ENCODE measurements at places on chromosomes 3 and 15.
A peak's percentile ranks its signal among the peaks of the same experiment; 100 is the strongest.

- no peak for DNase-seq
Measured at GRCh38 chr15:31374986-31375385, 48.4 kb downstream of the KLF13 start.

- no peak for DNase-seq
Measured at GRCh38 chr3:184796954-184797353, 15.0 kb upstream of the VPS8 start.

- no peak for DNase-seq
Measured at GRCh38 chr3:72872183-72872582, 15.7 kb upstream of the GXYLT2 start.

- no peak for DNase-seq
Measured at GRCh38 chr3:196553551-196553950, 14.8 kb downstream of the WDR53 start.

GRCh38 chr3:170021083-170021482, 16.7 kb upstream of the GPR160 start:
- DNase-seq: no peak

DNA sequence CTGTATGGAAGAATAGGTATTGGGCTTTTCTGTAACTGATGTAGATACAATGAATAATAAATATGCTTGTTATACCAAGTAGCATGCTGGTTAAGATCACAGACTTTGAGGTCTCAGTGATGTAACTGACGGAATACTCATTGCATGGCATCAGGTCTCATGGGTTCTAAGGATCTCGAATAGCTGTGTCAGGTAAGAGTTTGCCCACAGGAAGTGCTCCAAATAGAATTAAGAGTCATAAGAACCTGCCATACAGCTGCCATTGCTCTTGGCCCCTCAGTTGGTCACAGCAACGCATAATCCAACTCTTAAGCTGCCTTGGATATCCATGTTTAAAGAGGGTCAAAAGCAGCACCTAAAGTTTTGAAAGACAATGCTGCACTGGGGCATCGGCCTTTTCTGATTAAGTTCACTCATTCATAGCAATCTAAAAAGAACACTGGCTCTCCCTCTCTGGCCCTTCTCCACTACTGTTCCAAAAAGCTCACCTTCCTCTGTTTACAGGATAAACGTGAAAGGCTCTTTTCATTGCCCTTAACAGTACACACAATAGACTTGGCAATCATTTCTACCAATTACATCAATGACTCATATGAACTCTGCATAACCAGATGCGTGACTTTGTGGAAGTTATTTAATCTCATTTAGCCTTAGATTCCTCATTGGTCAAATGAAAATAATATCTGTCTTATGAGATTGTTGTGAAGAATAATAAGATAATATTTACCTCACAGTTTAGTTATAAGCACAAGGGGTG, 74.6 kb downstream of the ZBTB20 start:
- no peak for DNase-seq

DNA sequence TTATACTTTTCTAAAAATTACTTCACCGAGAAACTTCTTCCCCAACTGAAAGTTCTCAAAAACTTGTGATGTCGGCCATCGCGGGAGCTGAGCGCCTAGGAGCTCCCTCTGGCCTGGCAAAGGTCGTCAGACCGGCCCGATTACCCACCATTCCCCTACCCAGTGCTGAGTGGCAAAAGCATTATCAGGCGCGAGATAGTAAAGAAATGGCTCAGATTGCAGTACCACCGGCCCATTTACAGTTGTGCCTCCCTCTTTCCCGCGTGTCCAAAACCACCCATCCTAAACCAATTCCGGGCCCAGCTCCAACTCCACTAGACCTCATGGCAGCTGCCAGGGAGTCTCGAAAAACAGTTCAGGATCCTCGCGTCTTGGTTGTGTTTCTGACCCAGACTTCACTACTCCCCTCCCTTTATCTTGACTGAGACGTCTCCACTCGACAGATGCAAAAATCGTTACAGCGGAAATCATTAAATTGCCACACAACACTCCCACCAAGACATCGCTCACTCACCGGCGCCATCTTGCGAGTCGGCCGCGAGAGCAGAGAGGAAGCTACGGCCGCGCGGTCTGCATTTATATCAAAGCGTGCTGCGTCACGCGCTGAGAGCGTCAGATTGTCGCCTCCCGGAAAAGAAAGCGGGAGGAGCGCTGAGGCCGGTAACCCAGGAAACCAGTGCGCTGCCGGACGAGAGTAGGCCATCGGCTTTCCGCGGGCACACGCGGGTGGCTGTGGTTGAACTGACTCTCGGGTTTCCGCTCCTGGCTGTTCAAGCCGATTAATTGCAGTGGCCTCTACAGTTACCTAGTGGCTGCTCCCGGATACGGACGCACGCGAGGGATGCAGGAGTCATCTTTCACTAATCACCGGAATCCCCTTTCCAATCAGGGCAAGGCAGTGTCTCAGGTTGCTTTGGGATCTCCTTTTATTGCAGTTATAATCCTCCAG, at the start of gene RPL22L1:
RPL22L1 (minus strand) TSS at position 551 of the 949 bp plus-strand sequence; CDS start at position 523, 28 bp downstream.
- DNase-seq: peak; percentile 95

DNA sequence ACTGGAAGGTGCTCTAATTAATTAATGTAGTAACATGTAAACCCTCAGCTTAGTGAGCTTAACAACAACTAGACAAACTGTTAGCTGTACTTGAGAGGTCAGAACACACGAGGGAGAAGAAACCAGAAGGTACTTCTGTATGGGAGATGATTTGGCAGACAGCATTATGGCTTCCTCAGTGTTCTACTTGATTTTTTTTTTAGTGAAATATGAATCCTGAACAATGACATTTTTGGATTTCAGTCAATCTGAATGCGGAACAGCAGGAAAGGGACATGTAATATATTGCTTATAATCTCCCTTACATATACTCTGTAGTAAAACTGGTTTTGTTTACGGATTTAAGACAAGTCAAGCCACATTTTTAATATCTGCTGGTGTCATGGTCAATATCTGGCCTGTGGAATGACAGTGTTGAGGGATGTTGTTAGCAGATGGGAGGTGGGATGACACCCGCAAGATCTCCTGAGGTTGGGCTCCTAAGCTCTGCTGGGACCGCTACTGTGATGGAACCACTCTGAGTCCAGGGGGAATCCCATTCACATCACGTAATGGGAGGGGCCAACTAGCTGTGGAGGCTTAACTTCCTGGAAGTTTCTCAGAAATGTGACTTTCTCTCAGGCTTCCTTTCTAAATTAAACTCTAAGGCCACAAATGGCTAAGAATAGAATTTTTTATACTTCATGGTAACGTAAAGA, 18.7 kb downstream of the TNFAIP8L3 start:
- DNase-seq: no peak

DNA sequence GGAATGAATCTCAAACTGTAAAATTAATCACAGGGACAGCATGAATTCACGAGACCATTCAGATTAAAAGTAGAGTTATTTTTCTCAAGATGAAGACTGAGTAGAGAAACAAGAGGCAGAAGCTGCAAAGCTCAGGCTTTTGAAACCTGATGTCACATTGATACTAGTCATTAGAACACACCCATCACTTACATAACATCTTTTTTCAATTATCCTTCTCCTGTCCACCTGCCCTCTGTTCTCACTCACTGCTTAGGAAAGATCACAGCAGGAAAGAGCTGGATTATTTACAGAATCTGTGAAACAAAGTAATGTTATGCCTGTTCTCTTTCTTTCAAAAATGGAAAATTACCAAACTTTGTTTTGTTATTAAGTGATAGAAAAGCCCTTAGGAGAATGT, 72.0 kb upstream of the CDAN1 start:
- DNase-seq: no peak

GRCh38 chr3:186529201-186529999, 14.8 kb downstream of the CRYGS start:
- DNase-seq: no peak

GRCh38 chr15:80773122-80773551, 6.0 kb upstream of the CEMIP start:
- DNase-seq: no peak

DNA sequence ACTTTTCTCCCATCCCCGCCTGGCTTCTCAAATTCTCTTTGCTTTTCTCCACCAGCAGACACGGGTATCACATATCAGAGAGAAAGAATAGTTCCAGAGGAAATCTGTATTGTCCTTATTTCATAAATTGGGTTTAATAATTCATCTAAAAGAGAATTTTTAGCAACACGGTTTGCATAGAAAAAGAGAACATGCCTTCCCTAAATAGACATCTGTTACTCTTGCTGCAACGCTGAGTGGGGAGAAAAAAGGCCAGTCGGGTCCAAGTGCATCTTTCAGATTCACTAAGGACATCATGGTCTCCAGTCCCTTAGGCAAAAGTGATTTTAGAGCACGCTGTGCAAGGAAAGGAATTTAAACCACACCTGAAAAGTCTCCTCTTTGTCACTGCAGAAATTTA, 201.3 kb downstream of the ABHD5 start:
- no peak for DNase-seq

DNA sequence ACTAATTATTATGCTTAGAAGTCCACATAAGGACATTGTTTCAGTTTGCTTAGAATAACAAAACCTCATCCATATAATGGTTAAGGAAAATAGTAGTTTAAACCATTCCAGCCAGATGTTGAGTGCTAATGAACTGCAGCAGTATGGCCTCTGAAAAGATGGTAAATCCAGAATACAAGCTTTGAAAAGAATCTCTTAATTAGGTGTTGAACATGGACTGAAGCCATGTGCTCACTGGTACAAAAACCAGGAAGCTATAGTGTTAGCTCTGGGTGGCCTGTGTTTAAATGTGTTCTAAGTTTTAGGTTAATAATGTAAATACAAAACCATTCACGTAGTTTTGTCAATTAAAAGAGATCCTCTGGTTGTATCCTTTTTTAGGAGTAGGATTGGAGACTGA, 78.2 kb downstream of the GALK2 start:
- DNase-seq: no peak

DNA sequence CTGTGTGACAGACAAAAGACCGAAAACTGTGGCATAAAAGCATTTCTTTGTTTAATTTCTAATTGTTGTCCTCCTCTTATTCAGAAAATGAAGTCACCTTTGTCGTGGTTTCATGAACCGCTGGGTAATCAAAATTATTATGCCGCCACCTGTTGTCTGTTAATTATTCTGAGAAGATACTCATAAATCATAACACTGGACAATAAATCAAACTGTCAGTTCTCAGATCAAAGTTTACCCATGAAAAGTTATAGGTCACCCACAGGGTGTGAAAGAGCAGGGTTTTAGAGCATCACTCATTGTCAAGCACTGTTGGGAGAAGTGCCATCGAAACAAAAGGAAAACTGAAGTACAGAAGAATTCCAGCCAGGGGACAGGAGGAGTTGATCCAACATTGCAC, 474.3 kb downstream of the NR2F2 start:
- DNase-seq: no peak
